ENCODE measurements at places on chromosomes 7 and 10.

GRCh38 chr7:17985473-17986239 lies 42.0 kb downstream of the PRPS1L1 start:
- DNase-seq, result no peak

DNA sequence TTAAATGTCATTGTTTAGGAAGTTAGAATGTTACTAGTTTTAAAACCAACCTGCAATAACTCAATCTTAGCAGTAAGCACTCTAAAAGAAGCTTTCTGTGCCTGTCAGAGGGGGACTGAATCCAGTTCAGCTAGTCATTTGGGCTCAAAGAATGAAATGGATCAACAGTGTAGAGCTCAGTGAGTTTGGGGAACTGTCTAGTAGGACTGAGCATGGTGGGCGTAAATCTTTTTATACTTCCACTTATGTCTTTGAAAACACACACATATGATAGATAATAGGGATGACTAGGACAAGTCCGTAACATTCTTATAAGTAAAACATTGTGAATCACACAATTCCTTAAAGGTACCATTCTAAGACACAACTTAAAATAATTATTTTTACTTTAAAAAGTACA lies 11.5 kb downstream of the GSAP start:
- DNase-seq, result no peak

- no peak for DNase-seq
Measured at GRCh38 chr10:7550013-7550412, 116.8 kb downstream of the ITIH5 start.

GRCh38 chr7:127935847-127936376 lies 95.3 kb downstream of the LRRC4 start:
- DNase-seq, result no peak

- no peak for DNase-seq
Measured at GRCh38 chr7:96903906-96904305, 101.4 kb upstream of the DLX6 start.

DNA sequence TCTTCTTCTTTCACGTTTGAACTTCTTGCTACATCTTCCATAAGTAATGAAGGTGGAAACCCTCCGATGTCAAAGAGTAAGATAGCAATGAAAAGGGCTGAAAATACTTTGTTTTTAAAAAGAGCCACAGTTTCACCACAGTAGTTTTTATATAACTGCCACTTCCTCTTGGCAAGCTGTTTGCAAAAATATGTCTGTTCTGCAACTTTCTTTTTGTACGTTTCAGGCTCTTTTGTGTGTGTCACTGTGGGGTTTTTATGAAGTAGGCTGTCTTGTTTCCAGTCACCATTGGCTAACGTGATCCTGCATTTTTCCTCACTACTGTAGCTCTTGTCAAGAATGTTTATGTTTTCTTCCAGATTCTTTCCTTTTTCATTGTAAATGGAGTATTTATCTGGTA lies 55.6 kb downstream of the SLC16A9 start:
- no peak for DNase-seq

GRCh38 chr7:35707422-35707821 lies 12.5 kb upstream of the HERPUD2 start:
- DNase-seq, result no peak

- DNase-seq, result no peak
Measured at GRCh38 chr10:82071231-82071630, 196.2 kb downstream of the NRG3 start.

DNA sequence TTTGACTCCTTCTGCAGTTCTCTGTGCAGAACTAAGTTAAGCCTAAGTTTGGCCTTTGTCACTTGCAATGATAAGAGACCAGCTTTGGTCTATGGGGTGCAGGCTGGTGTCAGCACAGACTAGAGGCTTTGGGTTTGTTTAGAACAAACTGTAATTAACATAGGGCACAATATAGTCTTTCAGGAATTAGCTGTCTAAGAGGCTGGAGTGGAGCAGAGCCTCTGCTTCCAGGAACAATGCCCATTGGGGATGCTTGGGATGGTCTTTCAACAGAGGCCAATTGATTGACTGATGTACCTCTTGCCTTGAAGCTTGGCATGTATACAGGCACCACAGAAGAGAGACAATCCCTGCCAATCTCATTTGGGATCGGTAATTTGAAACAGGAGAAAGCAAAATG lies 4.7 kb downstream of the SUFU start:
- no peak for DNase-seq

DNA sequence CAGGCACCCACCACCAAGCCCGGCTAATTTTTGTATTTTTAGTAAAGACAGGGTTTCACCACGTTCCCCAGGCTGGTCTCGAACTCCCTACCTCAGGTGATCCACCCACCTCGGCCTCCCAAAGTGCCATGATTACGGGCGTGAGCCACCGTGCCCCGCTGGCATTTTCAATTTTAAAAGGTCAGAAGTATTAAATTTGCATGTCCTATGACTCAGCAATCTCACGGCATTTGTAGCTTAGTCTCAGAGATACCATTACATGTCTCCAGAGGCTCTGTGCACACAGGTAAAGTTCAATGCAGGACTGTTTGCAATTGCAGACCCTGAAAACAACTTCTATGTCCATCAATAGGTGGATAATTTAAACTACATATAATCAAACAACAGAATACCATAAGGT lies 99.2 kb downstream of the DLG5 start:
- DNase-seq, result no peak

DNA sequence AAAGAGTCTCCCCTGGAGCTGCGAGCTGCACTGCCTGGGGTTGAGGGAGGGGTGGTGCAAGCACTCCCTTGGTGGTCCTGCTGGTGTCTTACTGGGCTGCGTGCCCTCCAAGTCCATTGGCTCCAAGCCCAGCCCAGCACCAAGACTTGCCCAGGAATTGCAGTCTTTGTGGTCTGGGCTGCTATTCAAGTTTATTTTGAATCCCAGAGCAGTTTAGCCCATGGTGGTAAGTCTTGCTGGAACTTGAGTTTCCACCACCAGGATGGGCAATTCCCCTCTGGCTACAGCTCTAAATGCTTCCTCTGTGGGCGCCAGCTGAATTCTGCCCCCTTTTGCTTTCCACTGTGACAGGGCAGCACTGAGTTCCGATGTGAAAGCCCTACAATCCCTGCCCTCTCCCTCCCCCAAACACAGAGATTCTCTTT lies 25.1 kb downstream of the GALNT11 start:
- no peak for DNase-seq

DNA sequence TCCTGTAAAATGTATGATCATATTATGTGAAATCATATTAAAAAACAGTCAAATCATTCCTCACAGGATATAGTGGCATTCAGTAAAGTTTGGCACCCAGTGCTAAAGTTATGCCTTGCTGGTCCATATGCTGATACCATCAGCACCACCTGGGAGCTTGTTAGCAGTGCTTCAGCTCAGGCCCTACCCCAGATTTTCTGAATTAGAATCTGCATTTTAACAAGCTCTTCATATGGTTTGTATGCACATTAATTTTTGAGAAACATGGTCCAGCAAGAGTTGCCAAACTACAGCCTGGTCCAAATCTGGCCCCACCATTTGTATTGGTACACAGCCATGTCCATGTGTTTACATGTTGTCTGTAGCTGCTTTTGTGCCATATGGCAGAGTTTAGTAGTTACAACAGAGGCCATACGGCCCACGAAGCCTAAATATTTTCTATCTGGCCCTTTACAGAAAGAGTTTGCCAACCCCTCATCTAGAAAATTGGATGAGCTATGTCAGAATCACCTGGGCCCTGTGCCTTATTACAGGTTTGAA lies 30.1 kb downstream of the RAB18 start:
- DNase-seq, result no peak

GRCh38 chr7:127392566-127393367 lies at the start of gene ZNF800:
Gene ZNF800, minus strand, starts transcription at chr7:127392708. Its CDS starts 1,151 bp downstream, at chr7:127391557.
- peak; percentile 93 for DNase-seq

DNA sequence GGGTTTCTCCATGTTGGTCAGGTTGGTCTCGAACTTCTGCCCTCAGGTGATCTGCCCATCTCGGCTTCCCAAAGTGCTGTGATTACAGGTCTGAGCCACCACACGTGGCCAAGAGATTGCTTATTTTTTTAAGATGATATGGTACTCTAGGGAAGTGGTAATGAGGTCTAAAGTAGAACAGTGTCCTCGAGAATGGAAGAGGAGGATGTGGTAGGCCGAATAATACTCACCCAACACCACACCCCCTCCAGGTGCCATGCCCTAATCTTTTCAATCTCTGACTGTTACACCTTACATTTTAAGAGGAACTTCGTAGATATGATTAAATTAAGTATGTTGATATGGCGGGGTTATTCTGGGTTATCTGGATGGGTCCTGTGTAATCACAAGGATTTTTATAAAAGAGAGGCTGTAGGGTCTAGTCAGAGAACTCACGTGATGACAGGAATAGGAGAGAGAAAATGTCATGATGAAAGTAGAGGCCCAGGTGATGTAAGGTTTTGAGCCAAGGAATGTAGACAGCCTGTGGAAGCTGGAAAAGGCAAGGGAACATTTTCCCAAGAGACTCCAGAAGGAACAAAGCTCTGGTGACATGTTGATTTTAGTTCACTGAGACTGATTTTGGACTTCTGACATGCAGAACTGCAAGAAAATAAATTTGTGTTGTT lies 29.5 kb downstream of the CDK13 start:
- no peak for DNase-seq

DNA sequence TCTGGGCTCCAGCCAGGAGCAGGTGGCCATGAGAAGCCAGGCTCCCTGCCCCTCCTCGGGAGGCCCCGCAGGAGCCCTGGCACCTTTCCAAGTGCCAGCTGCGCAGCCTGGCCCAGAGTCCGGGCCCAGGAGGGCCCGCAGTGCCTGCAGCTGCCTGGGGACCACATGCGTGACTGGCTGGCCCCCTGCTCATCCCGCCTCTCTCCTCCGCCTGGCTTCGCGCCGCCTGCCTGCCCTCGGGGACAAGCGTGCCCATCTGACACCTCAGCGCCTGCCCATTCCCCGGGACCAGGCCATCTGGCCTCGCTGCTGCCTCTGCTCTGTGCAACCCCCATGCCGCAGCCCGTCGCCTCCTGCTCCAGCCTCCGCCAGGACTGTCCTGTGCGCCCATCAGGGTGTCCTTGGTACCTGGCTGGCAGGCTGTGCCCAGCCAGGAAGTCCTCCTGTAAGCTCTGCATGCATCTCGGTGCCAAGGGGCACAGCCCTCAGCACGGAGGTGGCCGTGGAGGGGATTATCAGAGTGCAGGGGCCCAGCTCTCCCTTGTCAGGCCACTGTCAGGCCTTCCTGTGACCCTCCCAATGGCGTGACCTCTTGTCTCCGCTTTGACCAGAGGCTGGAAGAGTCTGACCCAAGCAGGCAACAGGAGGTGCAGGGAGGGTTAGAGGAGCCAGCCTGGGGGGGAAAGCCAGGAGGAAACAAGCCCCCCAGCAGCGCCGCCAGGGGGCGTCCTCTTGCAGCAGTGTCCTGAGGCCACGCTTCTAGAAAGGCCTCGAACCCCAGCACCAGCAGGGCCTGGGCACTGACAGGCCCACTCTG lies 50.5 kb downstream of the TMEM209 start:
- DNase-seq, result peak; percentile 81

DNA sequence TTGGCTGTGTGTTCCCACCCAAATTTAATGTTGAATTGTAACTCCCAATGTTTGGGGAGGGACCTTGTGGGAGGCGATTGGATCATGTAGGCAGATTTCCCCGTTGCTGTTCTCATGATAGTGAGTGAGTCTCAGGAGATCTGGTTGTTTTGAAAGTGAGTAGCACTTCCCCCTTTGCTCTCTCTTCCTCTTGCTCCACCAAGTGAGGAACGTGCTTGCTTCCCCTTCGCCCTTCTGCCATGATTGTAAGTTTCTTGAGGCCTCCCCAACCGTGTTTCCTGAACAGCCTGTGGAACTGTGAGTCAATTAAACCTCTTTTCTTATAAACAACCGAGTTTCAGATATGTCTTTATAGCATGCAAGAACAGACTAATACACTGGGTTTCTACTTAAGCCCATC lies 176.3 kb downstream of the CDK14 start:
- no peak for DNase-seq

DNA sequence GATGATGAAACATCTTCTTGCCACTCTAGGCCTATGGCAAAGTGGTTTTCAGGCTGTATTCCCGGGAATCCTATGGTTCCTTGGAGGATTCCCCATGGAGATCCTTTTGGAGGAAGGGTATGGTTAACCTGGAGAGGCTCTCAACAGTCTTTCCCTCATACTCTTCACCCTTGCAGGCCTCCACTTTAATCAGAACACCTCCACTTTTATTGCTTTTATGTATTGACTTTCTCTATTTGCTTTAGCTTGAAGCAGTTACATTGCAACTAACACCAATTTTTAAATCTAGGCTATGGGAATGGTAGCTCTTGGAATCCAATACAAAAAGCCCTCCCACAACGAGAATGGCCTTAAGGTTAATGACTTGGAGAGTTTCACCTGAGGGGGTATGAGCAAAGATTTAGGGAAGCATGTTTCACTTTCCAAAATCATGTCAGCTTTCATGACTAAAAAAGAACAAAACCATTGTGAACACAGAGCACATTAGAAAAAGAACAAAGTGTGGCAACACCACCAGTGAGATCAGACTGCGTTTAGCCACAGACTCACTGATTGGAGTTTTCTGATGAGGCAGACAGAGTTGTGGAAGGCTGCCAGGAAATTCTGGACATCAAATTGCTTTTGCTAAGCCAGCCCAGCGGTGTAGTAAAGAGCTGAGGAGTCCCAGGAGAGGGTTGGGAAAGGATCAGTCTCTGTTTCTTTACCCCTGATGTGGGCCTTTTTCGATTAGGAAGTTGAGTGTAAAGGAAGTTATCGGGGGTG lies 130.4 kb upstream of the BMPER start:
- DNase-seq, result no peak

DNA sequence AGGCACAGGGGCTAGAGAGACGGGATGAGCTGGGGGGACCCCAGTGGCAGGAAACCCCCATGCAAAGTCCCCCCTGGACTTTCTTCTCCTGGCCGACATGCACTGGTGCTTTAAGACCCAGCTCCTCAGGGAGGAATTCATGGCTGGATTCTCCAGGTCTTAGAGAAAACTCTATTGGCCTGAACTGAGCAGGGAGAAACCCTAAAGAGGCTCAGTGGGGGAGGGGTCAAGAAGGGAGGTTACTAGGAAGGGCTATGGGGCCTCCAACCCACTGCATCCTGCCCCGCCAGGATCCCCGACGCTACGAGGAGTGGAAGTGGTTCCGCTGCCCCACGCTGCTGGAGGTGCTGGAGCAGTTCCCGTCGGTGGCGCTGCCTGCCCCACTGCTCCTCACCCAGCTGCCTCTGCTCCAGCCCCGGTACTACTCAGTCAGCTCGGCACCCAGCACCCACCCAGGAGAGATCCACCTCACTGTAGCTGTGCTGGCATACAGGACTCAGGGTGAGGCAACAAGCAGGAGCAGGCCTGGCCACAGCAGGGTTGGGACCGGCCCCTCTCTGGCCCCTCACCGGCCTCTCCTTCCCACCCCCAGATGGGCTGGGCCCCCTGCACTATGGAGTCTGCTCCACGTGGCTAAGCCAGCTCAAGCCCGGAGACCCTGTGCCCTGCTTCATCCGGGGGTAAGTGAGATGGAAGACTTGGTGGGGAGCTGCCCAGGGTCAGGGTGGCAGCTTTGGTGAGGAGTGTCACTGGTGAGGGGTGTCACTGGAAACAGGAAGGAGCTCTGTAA lies 13.8 kb downstream of the ATG9B start:
- no peak for DNase-seq

Data from iPS-NIHi11 (cell line).